Bronchial smooth muscle cell (primary cell): ENCODE measurements at places on chromosomes 3 and 15. TPM values are rescaled to one million over a fixed set of nuclear protein-coding genes. Genes with fewer than 3 reads are reported as not detected.

REC114 gene
- total RNA-seq: not detected in 2 replicates

GOLGA8H gene
- total RNA-seq: 0.16 and 0.17 TPM in 2 replicates

SYNPR gene
- not detected in 2 replicates for total RNA-seq

ADGRG7 gene
- not detected in 2 replicates for total RNA-seq

XYLB gene
- total RNA-seq: 3.6 and 5.8 TPM in 2 replicates
